CD4-positive, alpha-beta T cell (primary cell): ENCODE measurements at places on chromosomes 1 and 21. TPM values are rescaled to one million over a fixed set of nuclear protein-coding genes. Genes with fewer than 3 reads are reported as not detected.

- H3K4me3 ChIP-seq, result no peak overlapping the region
- no peak overlapping the region for H3K27ac ChIP-seq
- H3K36me3 ChIP-seq, result no peaks in the 10 kb centered on the region
- DNase-seq, result no peak
Measured at GRCh38 chr1:204161609-204162493, 4.3 kb downstream of the REN start.

DNA sequence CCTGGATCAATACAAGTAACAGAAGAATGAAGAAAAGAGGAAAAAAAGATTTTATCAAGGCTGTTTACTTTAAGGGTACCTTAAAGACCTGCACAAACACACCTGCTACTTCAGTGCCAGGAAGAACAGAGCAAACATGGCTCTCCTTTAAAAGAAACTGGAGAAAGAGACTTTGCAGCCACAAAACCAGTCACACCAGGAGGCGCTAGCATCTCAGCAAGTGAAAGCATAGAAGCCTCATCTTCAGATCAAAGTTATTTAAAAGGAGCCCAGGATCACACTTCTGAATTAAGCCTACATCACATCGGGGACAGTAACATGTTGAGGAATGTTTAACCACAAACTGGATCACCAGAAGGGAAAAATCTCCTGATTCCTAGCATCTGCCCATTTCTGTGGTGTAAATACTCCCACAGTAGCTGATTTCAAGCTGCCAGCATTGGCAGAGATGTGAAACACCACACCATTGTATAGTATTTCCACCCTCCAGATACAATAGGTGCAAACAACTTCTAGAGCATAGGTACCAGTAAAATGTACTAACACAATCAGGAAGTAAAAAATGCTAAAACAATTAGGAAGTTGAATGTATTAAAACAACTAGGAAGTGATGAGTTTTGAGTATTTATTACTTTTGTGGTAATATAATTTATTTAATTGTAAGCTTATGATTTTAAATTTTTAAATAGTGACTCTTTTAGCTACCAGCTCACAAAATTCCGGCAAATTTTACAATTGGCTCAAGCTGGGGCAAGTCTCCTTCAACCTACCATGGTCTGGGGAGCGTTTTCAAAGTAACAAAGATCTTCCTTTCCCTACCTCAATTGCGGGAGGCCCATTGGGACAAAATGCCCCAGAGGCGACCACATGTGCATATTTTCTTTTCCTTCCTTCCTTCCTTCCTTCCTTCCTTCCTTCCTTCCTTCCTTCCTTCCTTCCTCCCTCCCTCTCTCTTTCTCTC lies 105.3 kb upstream of the CLDN14 start:
- H3K36me3 ChIP-seq, result no peaks in the 10 kb centered on the region
- no peak overlapping the region for H3K4me3 ChIP-seq
- DNase-seq, result peak; percentile 55
- no peaks in the 10 kb centered on the region for H3K27me3 ChIP-seq

- DNase-seq, result no peak
- no peaks in the 10 kb centered on the region for H3K27me3 ChIP-seq
- H3K36me3 ChIP-seq, result peaks cover 2% of the 10 kb centered on the region
- no peak overlapping the region for H3K4me3 ChIP-seq
- H3K4me1 ChIP-seq, result peaks cover 72% of the 10 kb centered on the region
Measured at GRCh38 chr1:12475947-12476346, 142.1 kb downstream of the DHRS3 start.

DNA sequence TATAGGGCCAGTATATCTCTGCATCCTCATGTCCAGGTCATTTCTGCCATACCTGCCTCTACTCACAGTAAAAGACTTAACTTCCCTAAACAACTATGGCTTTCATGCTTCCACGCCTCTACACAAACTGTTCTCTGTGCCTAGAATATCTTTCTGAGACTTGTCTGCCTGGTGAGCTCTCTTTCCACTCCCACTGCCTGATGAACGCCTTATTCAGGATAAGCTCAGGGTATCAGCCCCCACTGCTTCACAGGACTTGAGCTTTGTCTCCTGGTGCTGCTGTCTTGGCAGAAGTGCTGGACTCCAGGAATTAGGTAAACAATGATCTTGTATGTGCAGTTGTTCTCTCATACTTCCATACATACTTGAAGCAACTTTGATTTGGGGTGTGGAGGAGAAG lies 4.8 kb upstream of the DDX20 start:
- no peak overlapping the region for H3K27ac ChIP-seq
- H3K36me3 ChIP-seq, result no peaks in the 10 kb centered on the region
- no peak for DNase-seq
- peaks cover 10% of the 10 kb centered on the region for H3K4me1 ChIP-seq
- H3K4me3 ChIP-seq, result no peak overlapping the region

GRCh38 chr1:240491156-240491555 lies 120.8 kb downstream of the GREM2 start:
- no peak overlapping the region for H3K4me3 ChIP-seq
- H3K27ac ChIP-seq, result no peak overlapping the region
- no peaks in the 10 kb centered on the region for H3K36me3 ChIP-seq
- H3K27me3 ChIP-seq, result no peaks in the 10 kb centered on the region
- no peak for DNase-seq
- no peaks in the 10 kb centered on the region for H3K4me1 ChIP-seq

Gene MPL
- total RNA-seq, result not detected

GRCh38 chr1:237120683-237121082 lies 78.7 kb downstream of the RYR2 start:
- no peak overlapping the region for H3K27ac ChIP-seq
- DNase-seq, result no peak
- no peaks in the 10 kb centered on the region for H3K27me3 ChIP-seq
- H3K4me1 ChIP-seq, result no peaks in the 10 kb centered on the region
- no peaks in the 10 kb centered on the region for H3K36me3 ChIP-seq

Gene FAM163A
- 0.08 TPM for total RNA-seq

Gene PLCH2
- 48.1 TPM for total RNA-seq

DNA sequence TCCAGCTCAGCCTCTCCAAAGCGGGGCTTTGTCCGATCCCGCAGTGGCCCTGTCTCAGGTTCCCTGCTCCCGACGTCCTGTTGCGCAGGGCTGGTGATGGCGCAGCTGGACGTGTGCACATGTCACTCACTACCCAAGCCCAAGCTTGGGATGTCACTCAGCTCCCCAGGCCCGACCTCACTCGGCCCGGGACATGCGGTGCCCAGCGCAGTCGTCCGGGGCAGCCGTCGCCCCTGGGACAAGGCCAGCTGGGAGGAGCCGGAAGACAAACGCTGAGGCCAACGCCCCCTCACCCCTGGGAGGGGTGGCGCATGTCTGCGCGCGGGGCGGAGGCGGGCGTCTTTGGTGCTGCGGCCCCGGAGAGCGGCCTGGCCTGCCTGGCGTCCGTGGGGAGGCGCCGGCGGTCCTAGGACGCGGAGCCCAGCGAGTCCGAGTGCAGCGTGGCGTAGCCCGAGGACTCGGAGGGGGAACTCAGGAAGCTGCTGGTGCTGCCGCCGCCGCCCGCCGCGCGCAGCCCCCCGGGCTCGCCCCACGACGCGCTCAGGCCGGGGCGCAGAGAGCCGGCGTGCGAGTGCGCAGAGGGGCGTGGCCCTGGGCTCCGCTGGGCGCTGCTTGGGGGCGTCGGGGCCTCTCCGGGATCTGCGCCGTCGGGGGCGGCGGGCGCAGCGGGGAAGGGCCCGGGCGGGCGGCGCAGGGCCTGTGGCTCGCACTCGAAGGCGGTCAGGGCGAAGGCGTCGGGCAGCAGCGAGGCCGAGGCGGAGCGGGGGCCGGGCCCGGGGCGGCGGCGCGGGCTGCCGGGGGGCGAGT lies 5.2 kb downstream of the HES3 start:
- DNase-seq, result no peak
- H3K27ac ChIP-seq, result no peak overlapping the region

DNA sequence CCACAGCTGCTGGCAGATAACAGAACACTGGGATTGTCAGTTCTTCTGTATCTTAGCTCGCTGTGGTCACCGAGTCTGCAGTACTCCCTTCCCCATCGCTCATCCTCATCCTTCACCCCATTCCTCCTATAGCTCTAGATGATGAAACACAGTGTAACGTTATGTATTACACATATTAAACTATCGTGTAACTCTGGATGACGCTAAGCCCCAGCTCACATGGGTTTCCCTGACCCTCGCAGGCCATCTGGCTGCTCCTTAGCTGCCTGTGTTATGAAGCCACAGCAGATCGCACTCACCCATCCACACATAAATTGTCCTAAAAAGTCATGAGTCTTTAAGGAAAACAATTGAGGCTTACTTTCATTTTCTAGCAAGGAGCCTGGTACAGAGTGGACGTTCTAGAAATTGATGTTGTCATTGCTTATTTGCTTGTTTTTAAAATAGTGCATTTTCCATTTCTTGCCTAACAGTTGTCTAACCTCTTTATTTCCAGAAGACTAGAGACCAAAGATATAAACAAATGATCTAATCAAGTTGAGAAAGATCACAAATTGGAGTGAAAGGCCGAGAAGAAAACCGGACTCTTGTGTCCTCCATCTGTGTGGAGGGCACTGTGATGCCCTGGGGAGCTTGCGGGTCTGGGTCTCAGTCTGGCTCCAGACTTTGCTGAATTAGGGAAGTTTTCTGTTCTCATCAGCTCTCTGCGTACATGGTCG lies 24.3 kb upstream of the PCP4 start:
- no peaks in the 10 kb centered on the region for H3K4me1 ChIP-seq
- H3K27me3 ChIP-seq, result no peaks in the 10 kb centered on the region
- no peak overlapping the region for H3K4me3 ChIP-seq
- no peaks in the 10 kb centered on the region for H3K36me3 ChIP-seq

DNA sequence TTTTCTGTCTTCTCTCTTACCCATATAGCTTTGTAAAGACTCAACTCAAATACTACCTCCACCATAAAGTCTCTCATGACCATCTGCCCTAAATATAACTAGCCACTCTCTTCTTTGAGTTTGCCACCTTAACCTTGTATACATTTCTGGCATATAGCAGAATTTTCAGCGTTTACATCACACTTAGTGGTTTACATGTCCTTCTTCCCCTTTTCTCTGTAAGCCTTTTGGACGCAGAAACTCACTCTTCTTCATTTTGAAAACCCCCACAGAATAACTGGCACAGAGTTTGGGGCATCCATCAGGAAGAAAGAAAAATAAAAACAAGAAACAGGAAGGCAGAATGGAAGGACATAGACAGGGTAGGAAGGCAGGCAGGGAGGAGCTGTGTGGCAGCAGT lies 131.8 kb upstream of the DUSP10 start:
- H3K36me3 ChIP-seq, result no peaks in the 10 kb centered on the region
- no peak overlapping the region for H3K27ac ChIP-seq
- H3K4me3 ChIP-seq, result no peak overlapping the region
- no peaks in the 10 kb centered on the region for H3K4me1 ChIP-seq
- no peaks in the 10 kb centered on the region for H3K27me3 ChIP-seq
- no peak for DNase-seq

- no peak for DNase-seq
- H3K4me3 ChIP-seq, result no peak within 1 kb of the TSS
- H3K27me3 ChIP-seq, result no peaks in the 10 kb centered on the region
Measured at GRCh38 chr1:40247655-40248054, at the start of gene TMCO2. TSS of gene TMCO2 (plus strand) at chr1:40247937. CDS start at chr1:40247994, 57 bp downstream.

DNA sequence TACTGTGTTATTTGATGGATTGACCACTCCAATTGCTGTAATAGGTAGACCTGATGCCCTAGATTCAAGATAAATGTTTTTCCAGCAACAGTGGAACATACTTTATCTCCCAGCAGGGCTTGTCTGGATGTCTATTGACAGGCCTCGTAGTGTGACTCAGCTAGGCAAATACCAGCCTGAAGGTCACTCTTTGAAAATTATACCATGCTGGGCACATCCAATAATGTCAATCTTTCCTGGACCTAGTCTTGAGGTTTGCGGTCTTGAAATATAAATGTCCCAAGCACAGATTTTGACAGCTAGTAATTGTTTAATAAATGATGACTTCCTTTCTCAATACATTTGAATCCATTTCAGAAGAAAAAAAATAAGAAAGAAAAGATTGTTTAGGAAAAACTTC lies 1138.0 kb upstream of the TMPRSS15 start:
- no peak overlapping the region for H3K27ac ChIP-seq
- H3K4me3 ChIP-seq, result no peak overlapping the region
- H3K27me3 ChIP-seq, result no peaks in the 10 kb centered on the region
- no peak for DNase-seq
- H3K36me3 ChIP-seq, result no peaks in the 10 kb centered on the region

Gene GBP5
- 51.4 TPM for total RNA-seq

Gene KCNN3
- not detected for total RNA-seq

Gene KRTAP19-3
- total RNA-seq, result not detected

- no peaks in the 10 kb centered on the region for H3K36me3 ChIP-seq
- H3K4me1 ChIP-seq, result no peaks in the 10 kb centered on the region
- H3K27me3 ChIP-seq, result peaks cover 45% of the 10 kb centered on the region
- H3K4me3 ChIP-seq, result no peak overlapping the region
- no peak overlapping the region for H3K27ac ChIP-seq
Measured at GRCh38 chr1:47465605-47466004, 27.8 kb downstream of the FOXD2 start.

- H3K36me3 ChIP-seq, result no peaks in the 10 kb centered on the region
- no peaks in the 10 kb centered on the region for H3K27me3 ChIP-seq
- H3K4me3 ChIP-seq, result no peak overlapping the region
- no peak for DNase-seq
- no peak overlapping the region for H3K27ac ChIP-seq
- H3K4me1 ChIP-seq, result no peaks in the 10 kb centered on the region
Measured at GRCh38 chr1:88321706-88322105, 362.4 kb upstream of the PKN2 start.

Gene S100A2
- total RNA-seq, result not detected

Gene DNAI4
- total RNA-seq, result 8.8 TPM

DNA sequence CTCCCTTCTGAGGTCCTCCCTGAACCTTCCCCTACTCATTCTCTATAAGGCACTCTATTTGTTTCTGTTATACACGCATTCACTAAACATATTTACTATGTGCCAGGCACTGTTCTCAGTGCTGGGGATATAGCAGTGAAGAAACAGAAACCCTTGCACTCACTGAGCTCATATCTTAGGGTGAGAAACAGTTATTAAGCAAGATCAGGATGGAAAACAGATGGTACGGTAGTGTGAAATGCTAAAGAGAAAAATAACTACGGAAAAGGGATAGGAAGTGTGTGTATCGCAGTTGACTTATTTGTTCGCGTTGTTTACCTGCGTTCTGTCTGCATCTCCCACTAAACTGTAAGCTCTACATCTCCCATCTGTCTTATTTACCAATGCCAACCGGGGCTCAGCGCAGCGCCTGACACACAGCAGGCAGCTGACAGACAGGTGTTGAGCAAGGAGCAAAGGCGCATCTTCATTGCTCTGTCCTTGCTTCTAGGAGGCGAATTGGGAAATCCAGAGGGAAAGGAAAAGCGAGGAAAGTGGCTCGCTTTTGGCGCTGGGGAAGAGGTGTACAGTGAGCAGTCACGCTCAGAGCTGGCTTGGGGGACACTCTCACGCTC lies 572 bp downstream of the CYB5RL start:
- no peaks in the 10 kb centered on the region for H3K27me3 ChIP-seq
- peak overlapping the region; percentile 96 for H3K4me3 ChIP-seq
- no peak for DNase-seq
- H3K36me3 ChIP-seq, result peaks cover 20% of the 10 kb centered on the region

Gene FCRL3
- 0.99 TPM for total RNA-seq

Gene TMEM61
- total RNA-seq, result not detected

DNA sequence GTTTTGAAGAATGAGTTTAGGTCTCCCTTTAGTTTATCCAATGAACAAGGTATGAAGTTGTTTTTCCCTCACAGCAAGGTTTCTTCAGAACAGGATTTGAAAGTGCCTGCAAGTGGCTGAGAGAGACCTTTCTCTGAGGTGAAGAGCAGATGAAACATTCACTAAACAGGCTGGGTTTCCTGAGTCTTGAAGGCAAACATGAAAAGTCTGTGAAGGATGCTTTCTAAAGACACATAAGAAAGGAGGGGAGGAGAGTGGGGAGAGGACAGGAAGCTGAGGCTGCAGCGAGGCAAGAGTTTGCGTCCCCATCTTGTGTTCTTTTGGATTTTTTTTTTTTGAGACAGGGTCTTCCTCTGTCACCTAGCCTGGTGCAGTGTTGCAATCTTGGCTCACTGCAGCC lies 95.7 kb upstream of the SIM2 start:
- no peaks in the 10 kb centered on the region for H3K27me3 ChIP-seq
- no peak overlapping the region for H3K27ac ChIP-seq
- peak; percentile 57 for DNase-seq
